SJSA1 (cell line): ENCODE measurements at places on chromosomes 5 and 9.

DNA sequence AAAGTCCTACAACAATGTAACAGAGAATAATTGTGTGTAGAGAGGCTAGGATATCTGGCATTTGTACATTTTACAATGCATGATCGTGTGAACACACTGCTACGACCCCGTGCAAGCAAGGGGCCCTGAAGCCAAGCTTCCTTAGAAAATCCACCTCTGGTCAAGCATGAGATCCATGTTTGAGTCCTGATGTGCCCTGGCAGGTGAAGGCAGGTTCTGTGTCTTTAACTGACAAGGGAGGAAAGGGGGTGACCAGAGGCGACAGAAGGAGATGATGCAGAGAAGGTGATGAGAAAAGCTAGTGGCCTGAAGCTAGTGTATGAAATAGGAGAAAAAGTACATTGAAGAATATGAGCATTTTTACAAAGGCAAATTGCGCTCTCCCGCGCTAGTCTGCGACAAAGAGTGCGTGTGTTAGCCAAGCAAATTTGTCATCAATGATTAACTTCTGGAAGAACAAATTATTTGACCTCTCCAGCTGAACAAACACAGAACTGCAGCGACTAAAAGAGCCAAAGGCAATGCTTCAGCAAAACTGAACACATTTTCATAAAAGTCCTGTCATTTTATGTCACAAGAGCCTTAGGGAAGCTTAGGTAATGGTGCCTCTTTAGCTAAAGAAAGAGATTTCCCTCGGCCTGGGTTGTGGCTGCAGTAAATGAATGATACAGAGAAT lies 101.7 kb upstream of the DAPK1 start:
- H3K27me3 ChIP-seq: no peaks in the 10 kb centered on the region
- no peaks in the 10 kb centered on the region for H3K4me1 ChIP-seq
- no peak overlapping the region for H3K27ac ChIP-seq
- H3K36me3 ChIP-seq: no peaks in the 10 kb centered on the region
- DNase-seq: no peak

DNA sequence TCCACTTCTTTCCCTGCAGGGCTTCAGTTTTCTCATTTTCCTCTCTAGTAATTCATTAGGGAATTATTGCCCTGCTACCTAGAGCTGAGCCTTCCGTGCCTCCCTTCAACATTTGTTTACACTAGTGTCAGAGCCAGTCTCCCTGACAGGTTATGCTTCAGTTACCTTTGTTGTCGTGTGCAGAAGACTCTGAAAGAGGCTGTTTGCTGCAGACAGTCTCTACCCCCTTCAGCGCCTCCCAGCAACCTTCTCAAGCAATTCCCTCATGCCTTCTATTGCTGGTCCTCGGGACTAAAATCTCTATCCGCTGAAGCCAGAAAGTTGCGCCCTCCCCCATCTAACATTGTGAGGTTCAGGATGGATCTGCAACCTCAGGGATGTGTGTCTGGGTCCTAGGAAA lies 12.8 kb downstream of the RALGPS1 start:
- H3K36me3 ChIP-seq: no peaks in the 10 kb centered on the region
- no peak overlapping the region for H3K27ac ChIP-seq
- no peaks in the 10 kb centered on the region; the same call in 1 of the 2 replicates for H3K27me3 ChIP-seq
- no peak overlapping the region for H3K4me3 ChIP-seq
- no peak for DNase-seq

GRCh38 chr5:1354576-1354975 lies 9.7 kb upstream of the CLPTM1L start:
- no peaks in the 10 kb centered on the region for H3K4me1 ChIP-seq
- no peak overlapping the region for H3K4me3 ChIP-seq
- H3K27ac ChIP-seq: no peak overlapping the region

DNA sequence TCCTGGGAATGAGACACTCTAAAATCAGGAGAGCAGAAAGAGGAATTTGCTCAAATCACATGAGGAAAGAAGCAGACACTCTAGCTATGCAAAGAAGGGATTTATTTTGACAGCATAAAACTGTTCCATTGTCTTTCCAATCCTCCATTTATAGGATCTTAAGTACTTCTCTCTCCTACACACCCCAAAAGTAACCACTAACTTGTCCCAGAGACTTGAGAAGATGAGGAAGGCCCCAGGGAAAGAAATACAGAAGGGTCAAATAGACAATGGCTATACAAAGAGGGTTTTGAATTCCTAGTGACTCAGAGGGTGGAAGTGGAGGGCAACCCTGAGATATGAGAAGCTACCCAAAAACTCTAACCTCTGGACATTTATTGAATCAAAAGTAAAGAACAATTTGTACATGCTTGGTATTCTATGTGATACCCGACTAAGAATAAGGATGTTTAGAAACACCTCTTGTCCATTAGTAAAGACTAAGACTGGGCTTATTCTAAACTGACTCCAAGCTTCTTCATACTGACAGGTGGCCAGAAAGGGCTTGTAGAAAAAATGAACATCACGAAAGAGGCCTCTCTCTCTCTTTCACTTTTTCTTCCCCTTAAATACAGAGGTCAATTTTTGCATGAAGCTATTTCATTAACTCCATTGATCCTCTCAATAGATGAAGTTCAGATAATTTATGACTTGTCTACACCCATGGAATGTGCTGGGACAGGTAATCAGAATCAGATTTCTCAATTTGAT lies 20.6 kb downstream of the DMAC1 start:
- H3K36me3 ChIP-seq: no peaks in the 10 kb centered on the region
- H3K4me3 ChIP-seq: no peak overlapping the region
- H3K4me1 ChIP-seq: no peaks in the 10 kb centered on the region
- no peaks in the 10 kb centered on the region for H3K27me3 ChIP-seq

DNA sequence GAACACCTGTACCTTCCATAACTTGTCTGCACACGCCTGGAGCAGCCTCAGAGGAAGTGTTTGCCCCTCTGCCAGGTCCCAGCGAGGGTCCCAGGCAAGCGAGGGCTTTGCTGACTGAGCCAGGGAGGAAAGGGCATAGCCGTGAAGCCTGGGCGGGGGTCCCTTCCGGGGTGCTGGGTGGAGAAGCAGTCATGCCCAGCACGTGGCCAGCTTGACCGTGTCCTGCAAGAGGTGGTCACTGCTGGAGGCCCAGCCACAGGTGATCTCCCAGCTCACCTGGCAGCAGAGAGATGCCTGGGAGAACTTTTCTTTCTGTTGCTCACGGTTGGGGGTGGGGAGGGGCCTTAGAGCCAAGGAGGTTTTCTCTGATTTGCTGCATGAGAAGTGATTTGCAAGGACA lies 195.3 kb downstream of the CACNA1B start:
- no peak overlapping the region for H3K4me3 ChIP-seq
- peaks cover 4% of the 10 kb centered on the region; the same call in 1 of the 2 replicates for H3K27me3 ChIP-seq
- no peak overlapping the region for H3K27ac ChIP-seq
- H3K4me1 ChIP-seq: no peaks in the 10 kb centered on the region
- no peak for DNase-seq
- H3K36me3 ChIP-seq: no peaks in the 10 kb centered on the region

DNA sequence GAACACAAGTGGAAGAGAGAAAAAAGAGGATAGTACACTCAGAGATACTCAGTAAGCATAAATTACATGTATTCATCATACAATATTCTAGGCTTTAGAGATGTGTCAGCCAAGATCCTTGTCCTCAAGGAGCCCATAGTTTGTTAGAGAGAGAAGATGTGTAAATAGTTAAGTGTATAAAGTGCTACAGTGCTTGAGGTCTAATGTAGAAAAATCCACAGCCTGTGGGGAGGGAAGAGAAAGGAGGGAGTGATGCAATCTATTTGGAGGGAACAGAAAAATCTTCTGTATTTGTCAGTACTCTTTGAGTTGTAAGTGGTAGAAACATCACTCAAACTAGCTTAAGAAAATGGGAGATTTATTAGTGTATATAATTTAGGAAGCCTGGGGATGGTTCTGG lies 81.9 kb downstream of the PALM2AKAP2 start:
- no peak overlapping the region for H3K27ac ChIP-seq
- H3K36me3 ChIP-seq: no peaks in the 10 kb centered on the region
- DNase-seq: no peak
- H3K4me1 ChIP-seq: no peaks in the 10 kb centered on the region

GRCh38 chr9:130212543-130213297 lies 40.5 kb downstream of the NCS1 start:
- no peak for DNase-seq
- no peaks in the 10 kb centered on the region for H3K27me3 ChIP-seq
- no peak overlapping the region for H3K27ac ChIP-seq

DNA sequence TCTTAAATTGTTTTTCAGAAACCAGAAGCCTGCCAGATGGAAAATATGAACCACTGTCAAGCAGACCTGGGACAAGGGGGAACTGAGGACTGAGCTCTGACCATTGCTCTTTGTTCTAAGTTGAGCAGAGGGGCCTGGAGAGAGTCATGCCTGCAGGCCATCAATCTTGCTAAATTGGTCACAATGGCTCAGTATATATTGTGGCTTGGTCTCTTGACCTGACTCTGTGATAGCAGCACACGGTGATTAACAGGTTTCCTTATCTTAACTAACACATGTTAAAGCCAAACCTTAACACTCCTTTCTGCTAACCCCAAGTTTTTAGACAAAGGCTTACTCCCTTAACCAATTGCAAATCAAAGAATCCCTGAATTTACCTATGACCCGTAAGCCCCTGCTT lies 1281.2 kb upstream of the NUDT12 start:
- H3K27ac ChIP-seq: no peak overlapping the region
- H3K27me3 ChIP-seq: no peaks in the 10 kb centered on the region
- no peak for DNase-seq
- H3K4me3 ChIP-seq: no peak overlapping the region
- H3K4me1 ChIP-seq: no peaks in the 10 kb centered on the region

GRCh38 chr9:93198117-93198837 lies 14.3 kb downstream of the WNK2 start:
- H3K27ac ChIP-seq: no peak overlapping the region
- no peaks in the 10 kb centered on the region for H3K4me1 ChIP-seq
- DNase-seq: no peak
- no peaks in the 10 kb centered on the region for H3K36me3 ChIP-seq
- no peak overlapping the region for H3K4me3 ChIP-seq
- peaks cover 3% of the 10 kb centered on the region; the same call in 1 of the 2 replicates for H3K27me3 ChIP-seq

DNA sequence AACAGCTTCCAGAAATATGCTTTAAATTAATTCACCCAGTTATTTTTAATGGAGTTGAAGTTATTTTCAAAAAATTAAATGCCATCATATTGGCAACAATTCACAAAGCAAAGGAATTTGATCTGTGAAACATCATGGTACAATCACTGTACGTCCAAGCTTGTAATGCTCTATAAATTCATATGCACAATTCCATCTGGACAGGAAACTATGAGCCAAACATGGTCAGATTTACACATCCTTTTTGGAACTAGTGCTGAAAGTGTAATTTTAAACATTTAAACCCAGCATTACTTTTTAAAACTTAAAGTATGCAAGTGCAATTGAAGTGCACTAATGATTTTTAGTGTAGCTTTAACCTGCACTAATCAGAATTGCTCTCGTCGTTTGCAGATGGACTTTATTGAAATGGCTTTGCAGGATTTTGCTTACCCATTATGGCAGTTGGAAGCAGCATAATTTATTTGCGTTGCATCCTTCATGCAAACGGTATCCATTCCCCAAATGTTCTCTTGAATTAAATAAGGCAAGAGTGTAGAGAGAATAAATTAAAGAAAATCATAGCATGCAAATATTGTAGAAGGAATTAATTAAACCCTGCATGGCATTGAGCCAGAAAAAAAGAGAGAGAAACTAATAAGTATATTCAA lies 21.0 kb upstream of the OR13F1 start:
- no peak for DNase-seq
- no peaks in the 10 kb centered on the region for H3K4me1 ChIP-seq
- no peaks in the 10 kb centered on the region for H3K27me3 ChIP-seq
- no peak overlapping the region for H3K4me3 ChIP-seq

DNA sequence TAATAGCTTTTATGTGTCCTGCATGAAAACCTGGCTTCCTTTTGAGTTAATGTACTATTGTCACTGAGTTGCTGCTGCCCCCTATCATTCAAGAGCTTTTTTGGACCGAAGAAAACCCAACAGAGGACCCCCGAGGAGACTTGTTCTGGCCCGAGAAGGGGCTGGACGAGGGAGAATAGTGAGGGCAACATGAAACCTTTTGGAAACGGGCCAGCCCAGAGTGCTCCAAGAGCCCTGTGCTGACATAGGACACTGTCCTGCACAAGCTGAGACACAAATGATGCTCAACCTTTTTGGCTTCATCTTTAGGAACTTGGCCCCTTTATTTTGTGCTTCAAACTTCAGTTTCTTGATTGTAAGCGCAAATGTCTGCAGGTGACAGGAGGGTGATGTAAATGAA lies 4.0 kb upstream of the GADD45G start:
- no peaks in the 10 kb centered on the region for H3K4me1 ChIP-seq
- no peaks in the 10 kb centered on the region for H3K36me3 ChIP-seq
- H3K27me3 ChIP-seq: peaks cover 37% of the 10 kb centered on the region
- no peak overlapping the region for H3K27ac ChIP-seq

DNA sequence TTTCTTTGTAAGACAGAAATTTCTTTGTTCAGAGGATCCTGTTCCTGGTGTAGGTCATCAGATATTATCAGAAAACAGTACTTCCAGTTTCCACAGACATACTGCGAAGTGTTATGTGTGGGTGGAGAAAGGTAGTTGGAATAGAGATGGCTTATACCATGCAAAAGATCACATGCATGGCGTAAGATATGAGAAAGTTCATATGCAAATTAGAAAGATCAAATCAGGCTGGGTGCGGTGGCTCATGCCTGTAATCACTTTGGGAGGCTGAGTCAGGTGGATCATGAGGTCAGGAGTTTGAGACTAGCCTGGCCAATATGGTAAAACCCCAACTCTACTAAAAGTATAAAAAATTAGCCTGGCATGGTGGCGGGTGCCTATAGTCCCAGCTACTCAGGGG lies 65.2 kb upstream of the GLIS3 start:
- no peak overlapping the region for H3K4me3 ChIP-seq
- no peaks in the 10 kb centered on the region for H3K27me3 ChIP-seq
- no peaks in the 10 kb centered on the region for H3K36me3 ChIP-seq
- DNase-seq: no peak

DNA sequence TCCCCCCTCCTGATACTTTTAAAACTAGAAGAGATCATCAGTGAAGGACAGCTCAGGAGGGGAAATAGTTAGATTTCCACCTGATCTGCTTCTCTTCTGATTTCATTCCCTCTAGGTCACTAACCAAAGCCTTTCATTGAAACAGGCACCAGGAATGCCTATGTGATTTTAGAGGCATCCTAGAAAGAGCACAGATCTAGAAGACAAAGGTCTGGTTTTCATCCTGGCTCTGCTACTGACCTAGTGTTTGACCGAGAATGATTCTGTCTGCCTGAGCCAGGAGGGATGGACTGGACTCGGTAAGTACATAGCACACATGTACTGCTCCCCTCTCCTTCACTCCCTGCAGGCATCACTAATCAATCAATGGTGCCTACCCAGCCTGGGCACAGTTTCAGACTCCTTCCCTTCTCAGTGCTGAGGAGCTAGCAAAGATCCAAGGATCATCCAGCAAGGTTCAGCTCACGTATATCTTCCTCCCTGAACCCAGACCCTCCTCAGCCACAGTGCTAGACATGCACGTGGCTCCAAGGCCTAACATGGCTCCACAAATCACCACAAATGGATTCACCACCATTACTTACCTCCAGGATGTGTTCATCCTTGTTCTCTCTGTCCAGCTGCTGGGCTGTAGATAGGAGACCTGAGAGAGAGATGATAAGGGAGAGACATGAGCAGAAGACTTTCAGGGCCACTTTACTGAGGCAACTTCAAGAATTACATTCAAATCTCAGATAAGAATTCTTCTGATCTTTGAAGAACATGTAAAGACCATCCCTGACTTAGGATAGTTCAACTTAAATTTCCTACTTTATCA lies 35.2 kb downstream of the FAT2 start:
- 0 out of 2 replicates have a peak, but pooled peaks cover 3% of the 10 kb centered on the region for H3K27me3 ChIP-seq
- H3K27ac ChIP-seq: no peak overlapping the region
- no peak for DNase-seq
- H3K4me3 ChIP-seq: no peak overlapping the region
- no peaks in the 10 kb centered on the region for H3K36me3 ChIP-seq
